ENCODE measurements at places on chromosomes 5 and 9. TPM values are rescaled to one million over a fixed set of nuclear protein-coding genes. Genes with fewer than 3 reads are reported as not detected.

PHYHD1 gene
- total RNA-seq, result 20.5 TPM

DNA sequence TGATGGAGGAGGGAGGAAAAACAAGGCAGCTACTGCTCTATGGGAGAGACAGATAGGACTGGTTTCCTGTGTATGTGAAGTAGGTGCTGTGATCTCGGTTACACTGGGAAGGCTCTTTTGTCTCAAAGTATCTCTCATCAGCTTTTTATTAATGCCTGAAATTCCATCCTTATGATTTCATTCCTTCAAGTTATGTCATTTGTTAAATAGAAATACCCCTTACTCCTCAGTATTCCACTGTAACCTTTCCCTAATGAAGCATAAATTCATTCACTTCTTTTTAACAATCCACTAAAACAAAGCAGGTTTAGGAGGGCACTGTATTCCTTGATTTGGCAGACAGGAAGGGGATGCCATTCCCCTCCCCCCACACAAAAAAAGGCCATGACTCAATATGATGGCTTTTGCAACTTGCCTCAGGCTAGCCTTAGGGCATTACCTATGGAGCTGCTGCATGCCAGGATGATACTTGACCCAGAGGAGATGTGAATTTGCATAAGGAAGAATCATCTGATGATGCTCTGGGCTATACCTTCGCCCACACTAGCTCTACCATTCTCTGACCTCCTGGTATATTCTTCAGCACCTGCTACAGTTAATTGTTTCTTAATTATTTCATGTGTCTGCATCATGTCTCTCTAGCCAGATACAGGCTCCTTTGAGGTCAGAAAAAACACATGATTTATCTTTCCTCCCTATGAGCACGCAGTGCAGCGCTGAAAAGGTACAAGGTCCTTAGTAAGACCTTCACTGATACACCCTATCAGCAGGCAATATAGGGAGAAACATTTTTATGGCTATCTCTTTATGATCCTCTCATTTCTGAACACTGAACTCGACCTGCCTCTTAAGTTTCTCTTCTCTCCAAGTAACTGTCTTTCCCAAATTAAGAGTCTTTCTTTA is 26.3 kb downstream of the NR3C1 start:
- DNase-seq, result no peak

GRCh38 chr9:76452839-76453238 is 6.1 kb upstream of the GCNT1 start:
- DNase-seq, result no peak

DNA sequence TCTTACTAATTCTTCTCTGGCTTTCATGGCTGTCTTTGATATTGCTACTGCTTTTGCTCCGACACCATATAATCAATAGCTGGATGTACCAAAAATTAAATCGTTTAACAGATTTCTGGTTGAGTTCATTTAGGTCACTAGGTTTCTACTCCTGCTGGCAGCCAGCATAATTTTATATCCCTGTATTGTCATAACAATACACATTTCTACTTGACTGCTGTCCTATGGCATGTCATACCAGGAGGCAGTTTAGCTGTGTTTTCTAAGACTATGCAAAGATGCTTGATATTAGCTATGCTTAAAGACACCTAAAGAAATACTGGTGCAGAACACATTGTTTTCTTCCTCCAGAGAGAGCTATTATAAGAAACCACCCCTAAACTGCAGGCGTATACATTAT is 337.2 kb upstream of the CDH6 start:
- no peak for DNase-seq

DNA sequence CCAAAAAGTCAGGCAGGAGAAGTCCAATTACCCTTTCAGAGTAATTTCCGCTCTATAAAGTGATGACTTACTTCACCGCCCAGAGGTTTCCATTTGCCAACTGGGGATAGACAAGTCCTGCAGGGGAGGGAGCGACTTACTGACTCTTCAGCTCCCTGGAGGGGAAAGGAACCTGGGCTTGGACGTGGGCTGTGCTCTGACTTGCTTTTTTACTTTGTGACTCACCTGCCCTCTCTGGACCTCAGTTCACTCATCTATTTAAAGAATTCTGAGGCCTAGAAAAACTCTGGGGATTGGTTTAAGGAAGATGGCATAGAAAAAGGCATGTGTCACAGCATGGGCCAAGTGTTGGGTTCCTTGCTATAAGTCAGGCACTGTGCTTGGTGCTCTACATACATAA is 180.4 kb upstream of the TRIM32 start:
- no peak for DNase-seq

DNA sequence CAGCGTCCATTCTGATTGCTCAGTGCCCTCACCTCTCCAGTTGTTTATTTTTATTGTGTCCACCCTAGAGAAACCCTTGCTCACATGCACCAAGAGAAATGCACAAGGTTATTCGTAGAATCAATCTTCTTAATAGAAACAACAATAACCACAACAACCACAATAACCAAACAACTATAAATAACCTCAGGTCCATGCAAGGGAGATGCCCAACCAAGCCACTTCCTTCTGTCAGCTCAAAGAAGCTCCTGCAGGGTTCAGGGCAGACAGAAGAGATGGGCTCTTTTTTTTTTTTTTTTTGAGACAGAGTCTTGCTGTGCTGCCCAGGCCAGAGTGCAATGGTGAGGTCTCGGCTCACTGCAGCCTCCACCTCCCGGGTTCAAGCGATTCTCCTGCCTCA is 14.9 kb upstream of the TCOF1 start:
- no peak for DNase-seq

DNA sequence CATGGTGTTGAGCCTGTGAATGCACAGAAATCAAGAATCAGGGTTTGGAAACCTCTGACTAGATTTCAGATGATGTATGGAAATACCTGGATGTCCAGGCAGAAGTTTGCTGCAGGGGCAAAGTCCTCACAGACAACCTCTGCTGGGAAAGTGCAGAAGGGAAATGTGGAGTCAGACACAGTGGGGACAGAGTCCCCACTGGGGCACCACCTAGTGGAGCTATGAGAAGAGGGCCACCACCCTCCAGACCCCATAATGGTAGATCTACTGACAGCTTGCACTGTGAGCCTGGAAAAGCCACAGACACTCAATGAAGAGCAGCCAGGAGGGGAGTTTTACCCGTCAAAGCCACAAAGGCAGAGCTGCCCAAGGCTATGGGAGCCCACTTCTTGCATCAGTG is 181.9 kb upstream of the SEMA6A start:
- DNase-seq, result no peak

- DNase-seq, result no peak
Observed at GRCh38 chr5:78546276-78546996, 102.1 kb downstream of the LHFPL2 start.

GRCh38 chr9:132472599-132472998 is 62.6 kb downstream of the CFAP77 start:
- no peak for DNase-seq

DNA sequence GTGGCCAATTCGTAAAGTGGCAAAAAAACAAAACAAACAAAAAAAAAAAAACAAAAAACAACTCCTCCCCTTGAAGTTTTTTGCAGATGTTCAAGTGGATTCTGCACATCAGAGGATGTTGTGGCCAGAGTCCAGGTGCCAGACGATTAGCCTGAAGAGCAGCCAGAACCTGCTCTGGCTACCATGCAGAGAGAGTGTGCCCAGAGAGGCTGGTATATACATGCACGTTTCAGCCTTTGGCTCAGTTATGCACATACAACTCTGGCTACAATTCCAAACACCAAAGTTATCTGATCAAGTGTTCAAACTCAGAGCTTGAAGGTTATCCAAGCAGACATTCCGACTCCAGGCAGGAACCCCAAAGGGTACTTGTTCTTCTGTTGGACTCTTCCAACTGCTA is 34.7 kb downstream of the GGTA1 start:
- no peak for DNase-seq

Data from aorta (tissue), 5 donors.